CD8-positive, alpha-beta T cell (primary cell): ENCODE measurements at places on chromosomes 12 and 14.
A peak's percentile ranks its signal among the peaks of the same experiment; 100 is the strongest.

- DNase-seq, result no peak
Observed at GRCh38 chr14:75579338-75579864, 981 bp downstream of the FLVCR2 start.

GRCh38 chr12:130668286-130669204 lies 47.6 kb downstream of the RIMBP2 start:
- no peak for DNase-seq

- no peak for DNase-seq
Observed at GRCh38 chr12:89787763-89788162, 79.1 kb upstream of the ATP2B1 start.

- DNase-seq, result no peak
Observed at GRCh38 chr14:97301931-97302559, 504.9 kb downstream of the VRK1 start.

DNA sequence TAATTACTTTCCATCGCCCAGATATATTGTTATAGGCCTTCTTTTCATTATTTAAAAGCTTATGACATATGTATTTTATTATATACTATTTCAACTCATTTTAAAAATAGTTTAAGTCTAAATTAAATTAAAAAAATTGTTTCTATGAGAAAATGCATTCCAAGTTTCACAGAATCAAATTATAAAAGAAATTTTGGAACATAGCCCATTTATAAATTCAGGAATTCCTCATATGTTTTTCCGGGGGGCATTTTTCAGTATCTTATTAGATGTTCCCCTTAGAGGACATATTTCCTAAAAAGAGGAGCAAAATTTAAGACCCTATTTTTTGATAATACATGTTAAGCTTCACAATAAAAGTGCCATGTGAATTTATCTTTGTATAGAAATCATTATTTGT lies 119.9 kb upstream of the ATP2B1 start:
- DNase-seq, result no peak

DNA sequence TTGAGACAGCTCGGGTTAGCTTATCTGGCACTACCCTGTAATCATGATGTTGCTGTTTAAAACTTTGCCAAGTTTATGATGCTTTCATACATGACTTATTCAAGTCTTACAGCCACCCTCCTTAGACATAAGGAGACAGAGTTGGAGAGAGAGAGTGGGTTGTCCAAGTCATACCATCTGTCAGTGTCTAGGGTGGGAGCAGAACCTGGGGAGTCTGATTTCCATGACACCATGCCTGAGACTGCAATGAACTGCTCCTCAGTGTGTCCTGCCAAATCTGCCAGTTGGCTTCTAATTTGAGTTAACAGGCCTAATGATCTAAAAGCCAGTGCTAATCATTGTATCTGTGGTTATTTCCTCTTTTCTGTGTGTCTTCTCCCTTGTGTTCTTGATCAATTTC lies 43.7 kb upstream of the PHC1 start:
- no peak for DNase-seq

GRCh38 chr14:24038686-24039085 lies 13.1 kb upstream of the CARMIL3 start:
- no peak for DNase-seq

- DNase-seq, result no peak
Observed at GRCh38 chr12:74598819-74599218, 61.2 kb downstream of the ATXN7L3B start.

DNA sequence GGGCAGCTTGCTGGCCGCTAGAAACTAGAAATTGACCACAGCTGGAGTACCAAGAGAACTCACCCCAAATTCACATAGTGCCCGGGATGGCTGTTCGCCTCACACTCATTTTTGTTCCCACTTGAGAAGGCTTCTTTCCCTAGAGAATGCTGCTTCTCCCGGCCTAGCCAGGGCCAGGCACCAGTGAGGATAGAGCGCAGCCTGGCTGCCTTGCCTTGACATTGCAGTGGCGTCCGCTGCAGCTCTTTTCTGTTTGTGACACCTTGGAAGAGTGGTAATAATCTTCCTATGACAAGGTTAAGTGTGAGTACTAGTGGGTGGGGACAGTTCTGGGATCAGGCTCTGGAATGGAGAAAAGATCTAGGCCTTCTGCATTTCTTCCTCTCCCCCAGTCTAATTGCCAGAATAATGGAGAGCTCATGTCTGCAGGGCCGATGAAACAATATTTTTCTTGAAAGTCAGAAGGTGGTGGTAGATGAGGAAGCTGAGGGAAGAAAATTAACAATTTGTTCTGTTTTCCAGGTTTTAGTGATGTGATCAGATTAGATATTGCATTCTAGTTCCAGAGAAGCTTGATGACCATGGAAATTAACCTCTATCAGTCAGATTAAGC lies 3.7 kb downstream of the TMEM253 start:
- DNase-seq, result peak; percentile 68

- DNase-seq, result no peak
Observed at GRCh38 chr14:45261209-45261608, 8.2 kb upstream of the MIS18BP1 start.

GRCh38 chr12:56634242-56634836 lies 4.2 kb upstream of the BAZ2A start:
- DNase-seq, result no peak

GRCh38 chr14:65412856-65413738 lies 567 bp downstream of the FUT8 start:
- peak; percentile 58 for DNase-seq

DNA sequence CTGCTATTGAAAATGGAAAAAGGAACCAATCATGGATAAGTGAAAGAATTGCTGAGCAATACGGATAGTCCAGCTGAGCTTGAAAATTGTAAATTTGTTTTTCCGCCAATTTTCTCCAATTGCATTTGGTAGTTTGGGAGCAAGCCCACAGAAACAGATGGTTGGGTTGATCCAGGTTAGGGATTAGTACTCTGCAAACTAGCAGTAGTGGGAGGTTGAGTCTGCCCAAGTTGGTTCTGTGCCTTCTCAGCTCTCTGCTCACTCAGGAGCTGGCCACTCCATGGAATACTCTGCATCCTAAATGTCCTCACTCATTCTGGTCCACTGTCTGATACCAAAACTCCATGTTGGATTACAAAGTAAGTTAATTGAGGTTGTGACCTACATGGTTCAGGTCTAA lies 361.1 kb upstream of the ATP2B1 start:
- DNase-seq, result no peak

GRCh38 chr14:24070285-24071143 lies 848 bp upstream of the CPNE6 start:
- DNase-seq, result peak; percentile 6

DNA sequence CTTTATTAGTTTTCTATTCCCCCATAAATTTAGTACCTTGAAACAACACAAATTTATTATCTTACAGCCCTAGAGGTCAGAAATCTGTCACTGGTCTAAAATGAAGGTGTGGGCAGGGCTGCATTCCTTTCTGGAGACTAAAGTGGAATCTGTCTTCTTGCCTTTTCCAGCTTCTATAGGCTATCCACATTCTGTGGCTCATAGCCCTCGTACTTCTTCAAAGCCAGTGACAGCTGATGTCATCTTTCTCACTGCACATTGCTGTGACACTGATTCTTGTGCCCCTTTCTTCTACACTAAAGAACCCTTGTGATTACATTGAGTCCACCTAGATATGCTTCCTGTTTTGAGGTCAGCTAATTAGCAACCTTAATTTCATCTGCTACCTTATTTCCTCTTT lies 23.2 kb upstream of the DCN start:
- DNase-seq, result no peak

DNA sequence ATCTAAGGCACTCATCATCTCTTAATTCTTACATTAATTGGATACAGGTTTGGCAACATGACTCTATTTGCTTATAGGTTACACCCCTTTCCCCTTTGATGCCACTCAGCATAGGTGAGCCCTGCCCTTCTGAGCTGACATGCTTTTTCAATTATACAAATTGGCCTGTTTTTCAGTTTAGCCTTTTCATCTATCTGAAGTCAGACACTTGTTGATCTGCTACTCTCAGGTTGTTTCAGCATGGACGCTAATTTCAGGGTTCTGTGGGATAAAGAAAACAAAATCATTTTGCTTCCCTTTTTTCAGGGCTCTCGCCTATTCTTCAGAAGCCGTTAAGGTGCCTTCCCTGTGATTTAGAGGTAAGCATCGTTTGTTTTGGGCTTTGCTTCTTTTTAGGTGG lies 55.3 kb downstream of the DACT1 start:
- DNase-seq, result no peak

GRCh38 chr12:18898470-18898869 lies 160.6 kb downstream of the CAPZA3 start:
- DNase-seq, result no peak

DNA sequence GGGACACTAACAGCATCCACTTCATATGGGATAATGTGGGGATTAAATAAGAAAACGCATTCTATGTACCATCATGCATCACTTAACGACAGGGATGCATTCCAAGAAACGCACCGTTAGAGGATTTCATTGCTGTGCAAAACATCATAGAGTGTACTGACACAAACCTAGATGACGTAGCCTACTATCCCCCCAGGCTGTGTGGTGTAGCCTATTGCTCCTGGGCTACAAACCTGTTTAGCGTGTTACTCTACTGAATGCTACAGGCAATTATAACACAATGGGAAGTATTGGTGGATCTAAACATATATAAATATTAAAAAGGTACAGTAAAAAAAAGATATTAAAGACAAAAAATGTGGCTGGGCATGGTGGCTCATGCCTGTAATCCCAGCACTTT lies 230.6 kb downstream of the KSR2 start:
- DNase-seq, result no peak

GRCh38 chr12:94269316-94269999 lies 121.1 kb downstream of the PLXNC1 start:
- DNase-seq, result no peak

DNA sequence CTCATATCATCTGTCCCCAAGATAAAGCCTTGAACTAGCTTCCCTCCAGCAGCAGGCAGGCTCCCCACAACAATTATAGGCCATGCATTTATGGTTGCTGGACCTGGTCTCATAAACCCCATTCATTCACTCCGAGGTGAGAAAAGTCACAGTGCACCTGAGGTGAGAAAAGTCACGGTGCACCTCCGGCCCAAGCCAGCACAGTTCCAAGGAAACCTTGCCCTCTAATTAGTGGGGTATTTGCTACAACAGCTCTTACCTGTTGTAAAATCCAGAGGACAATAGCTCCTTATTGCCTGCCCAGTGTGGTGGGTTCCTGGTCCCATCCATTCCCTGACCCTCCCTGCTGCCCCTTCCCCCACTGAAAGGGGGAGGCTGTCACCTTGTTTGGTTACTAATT lies 65.6 kb downstream of the FBXL14 start:
- no peak for DNase-seq

DNA sequence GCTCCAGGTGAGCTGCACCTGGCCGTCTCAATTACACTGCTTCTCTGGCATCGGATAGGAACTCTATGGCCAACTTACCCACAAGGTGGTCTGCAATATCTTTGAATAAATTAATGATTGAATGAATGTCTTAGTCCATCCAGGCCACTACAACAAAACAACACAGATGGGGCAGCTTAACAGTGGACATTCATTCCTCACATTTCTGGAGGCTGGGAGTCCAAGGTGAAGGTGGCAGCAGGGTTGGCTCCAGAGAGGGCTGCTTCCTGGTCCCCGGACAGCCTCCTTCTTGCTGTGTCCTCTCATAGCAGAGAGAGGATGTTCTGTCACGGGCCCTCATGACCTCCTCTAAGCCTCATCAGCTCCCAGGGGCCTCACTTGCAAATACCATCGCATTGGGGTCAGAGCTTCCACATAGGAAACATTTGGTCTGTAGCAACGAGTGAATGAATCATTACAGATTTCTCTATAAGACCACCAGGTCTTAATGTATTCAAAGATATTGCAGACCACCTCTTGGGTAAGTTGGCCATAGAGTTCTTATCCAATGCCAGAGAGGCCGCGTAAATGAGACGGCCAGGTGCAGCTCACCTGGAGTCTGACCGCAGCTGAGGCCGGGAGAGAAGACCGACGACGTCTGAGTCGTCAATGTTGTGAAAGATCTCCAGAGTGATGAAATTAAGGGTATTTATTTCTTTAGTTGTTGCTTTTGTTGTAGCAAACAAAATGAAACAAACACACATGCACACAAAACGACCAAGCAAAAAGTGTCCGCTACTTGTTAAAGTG lies 182.7 kb upstream of the C14orf180 start:
- DNase-seq, result no peak

- DNase-seq, result no peak
Observed at GRCh38 chr12:59320112-59320511, 275.7 kb upstream of the SLC16A7 start.

DNA sequence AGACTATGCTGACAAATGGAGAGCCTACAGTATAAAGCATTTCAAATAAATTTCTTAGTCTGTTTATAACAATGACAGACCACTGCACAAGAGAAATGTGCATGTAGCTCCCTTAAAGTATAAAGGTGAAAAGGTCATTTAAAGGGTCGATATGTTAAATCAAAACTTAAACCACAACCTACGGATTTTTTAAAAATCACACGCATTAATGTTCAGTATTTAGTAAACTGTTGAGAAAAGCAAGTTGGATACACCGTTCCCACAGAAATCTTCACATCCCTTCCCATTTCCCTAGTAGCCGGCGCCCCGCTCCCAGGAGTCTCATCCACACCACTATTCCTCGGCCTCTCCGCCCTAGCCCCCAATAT lies 614 bp downstream of the FKBP3 start:
- DNase-seq, result no peak

DNA sequence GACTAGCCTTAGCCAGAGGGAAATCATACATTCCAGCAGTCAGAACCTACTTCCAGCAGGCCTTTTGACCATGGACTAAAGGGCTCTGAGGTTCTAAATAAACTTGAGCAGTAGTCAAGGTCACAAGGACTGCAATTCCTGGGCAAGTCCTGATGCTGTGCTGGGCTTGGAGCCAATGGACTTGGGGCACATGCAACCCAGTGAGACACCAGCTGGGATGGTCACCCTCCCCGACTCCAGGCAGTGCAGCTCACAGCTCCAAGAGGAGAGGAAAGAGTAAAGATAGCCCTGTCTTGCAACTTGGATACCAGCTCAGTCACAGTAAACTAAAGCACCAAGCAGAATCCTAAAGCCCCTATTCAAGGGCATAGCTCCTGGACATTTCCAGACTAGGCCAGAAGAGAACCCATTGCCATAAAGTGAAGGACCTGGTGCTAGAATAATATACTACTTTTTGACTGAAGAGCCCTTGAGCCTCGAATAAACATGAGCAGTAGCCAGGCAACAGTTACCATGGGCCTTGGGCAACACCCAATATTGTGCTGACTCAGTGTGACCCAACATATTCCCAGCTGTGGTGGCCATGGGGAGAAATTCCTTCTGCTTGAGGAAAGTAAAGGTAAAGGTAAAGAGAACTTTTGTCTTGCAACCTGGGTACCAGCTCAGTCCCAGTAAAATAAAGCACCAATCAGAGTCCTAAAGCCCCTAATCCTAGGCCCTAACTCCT lies 226.2 kb upstream of the CLEC14A start:
- DNase-seq, result no peak

- DNase-seq, result no peak
Observed at GRCh38 chr12:58030566-58031279, 89.4 kb downstream of the ATP23 start.

DNA sequence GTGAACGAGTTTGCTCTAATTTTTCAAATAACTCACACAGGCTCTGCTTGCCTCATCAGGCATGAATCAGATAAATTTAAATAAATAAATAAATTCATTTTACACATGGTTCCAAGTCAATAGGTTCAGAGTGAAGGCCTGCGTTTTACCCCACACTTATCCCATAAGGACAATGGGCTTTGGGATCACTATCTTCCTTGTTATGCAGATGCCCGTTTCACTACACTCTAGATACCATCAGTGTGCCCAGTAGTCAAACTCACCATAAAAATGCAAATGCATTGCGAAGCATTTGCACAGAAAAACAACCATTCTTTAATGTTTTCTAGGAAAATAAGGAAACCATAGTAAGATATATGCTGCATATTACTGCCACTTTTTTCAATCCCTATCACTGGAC lies 155.9 kb upstream of the CCDC196 start:
- no peak for DNase-seq

GRCh38 chr12:3329361-3329760 lies 161.6 kb upstream of the PRMT8 start:
- DNase-seq, result no peak
